Fibroblast of villous mesenchyme (primary cell): ENCODE measurements at places on chromosomes 1 and 21. TPM values are rescaled to one million over a fixed set of nuclear protein-coding genes. Genes with fewer than 3 reads are reported as not detected.

DNA sequence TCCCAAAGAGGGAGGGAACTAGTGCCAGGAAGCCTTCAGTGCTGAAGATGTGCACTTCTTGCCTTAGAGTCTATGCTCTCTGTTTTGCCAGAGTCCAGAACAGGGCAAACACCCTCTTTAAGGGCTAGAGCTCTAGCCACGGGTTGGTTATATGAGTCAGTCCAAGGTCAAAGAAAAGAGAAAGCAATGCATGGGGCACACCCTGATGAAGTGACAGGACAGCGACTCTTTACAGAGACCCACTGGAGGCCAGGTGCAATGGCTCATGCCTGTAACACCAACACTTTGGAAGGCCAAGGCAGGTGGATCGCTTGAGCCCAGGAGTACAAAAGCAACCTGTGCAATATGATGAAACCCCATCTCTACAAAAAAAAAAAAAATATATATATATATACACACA lies 86.1 kb downstream of the TGFBR3 start:
- no peak for DNase-seq

ERI3 gene
- 47.9 and 50.9 TPM in 2 replicates for total RNA-seq

DNA sequence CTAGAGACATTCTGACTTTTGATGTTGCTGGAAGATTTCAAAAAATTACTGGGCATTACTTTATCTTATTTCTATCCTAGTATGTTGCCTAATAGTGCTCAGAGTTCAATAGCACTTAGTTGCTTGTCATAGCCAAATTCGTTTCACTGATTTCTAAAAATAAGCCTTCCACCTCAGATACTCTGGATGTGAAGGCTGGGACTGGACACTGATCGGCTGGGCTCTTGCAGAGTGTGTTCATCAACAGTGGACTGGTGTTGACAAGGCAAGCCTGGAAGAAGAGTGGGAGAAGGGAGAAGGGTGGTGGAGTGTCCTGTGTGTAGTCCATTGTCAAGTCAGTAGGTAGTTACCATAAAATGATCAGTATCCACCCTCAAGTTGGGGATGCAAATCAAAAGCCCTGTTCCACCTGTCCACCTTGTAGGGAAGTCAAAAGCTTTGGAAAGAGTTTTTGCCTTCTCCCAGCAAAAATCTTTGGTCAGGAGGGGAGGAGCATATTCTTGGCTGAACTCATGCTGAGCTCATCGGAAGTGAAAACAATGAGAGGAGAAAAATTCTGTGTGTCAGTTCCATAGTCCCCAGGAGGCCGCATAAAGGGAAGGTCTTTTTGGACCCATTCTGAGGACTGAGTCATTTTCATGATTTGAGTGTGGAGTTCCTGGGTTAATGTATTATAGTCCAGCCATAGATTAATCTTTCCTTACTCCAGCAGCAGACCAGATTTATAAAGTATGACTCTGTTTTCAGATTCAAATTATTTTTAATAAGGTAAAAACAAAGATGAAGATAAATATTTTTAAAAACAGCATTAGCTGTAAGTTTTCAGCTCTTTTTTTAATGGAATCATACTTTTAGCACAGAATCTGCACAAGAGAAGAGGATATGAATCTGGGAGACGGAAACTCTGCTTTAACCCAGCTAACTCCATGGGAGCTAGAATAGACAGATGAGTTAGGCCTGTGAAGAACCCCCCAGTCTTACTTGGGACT lies 99.5 kb upstream of the BMP8A start:
- DNase-seq = peak; percentile 72

KIAA1614 gene
- total RNA-seq = 6.9 and 8.4 TPM in 2 replicates

GRCh38 chr1:2548068-2548589 lies 8.0 kb upstream of the TNFRSF14 start:
- peak; percentile 68 for DNase-seq

TRAF3IP3 gene
- not detected in 2 replicates for total RNA-seq

DYNLT5 gene
- 1.7 and 2.9 TPM in 2 replicates for total RNA-seq

GRCh38 chr1:220956501-220957232 lies 77.4 kb downstream of the HLX start:
- peak; percentile 75 for DNase-seq

DNA sequence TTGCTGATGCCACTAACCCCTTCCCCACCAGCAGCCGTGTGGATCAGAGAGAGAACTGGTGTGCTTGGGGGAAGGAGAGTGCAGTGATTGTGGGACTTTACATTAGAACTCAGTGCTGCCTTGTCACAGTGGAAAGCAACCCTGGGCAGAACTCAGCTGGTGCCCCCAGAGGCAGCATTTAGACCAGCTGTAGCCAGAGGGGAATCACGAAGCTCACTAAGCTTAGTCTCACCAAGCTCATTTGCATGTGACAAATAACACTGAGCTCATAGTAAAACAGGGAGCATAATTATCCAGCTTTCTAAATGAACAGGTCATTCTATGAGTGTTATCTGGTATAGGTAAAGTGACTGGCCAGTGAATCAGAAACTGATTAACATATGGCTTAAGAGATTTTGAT lies 9.8 kb upstream of the SMAP2 start:
- no peak for DNase-seq

DNA sequence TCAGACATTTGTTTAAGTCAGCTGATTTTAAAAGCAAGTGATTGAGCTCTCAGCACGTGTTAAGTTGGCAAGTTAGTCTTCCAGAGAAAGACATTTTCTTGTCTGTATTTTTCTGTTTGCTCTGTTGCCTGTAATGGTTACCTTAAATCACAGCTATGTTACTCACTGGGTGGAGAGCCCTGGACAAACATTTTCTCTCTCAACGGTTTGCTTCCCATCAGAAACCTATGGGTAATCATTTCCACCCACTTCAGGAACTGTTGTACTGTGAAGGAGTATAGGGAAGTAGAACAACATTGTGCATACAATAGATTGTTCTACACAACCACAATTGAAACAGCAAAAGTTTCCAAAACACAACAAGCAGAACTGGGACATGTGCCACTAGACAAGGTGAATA lies 113.9 kb upstream of the DPT start:
- DNase-seq = no peak

- DNase-seq = peak; percentile 36
These were observed 576.0 kb downstream of the PTBP2 start for GRCh38 chr1:97297611-97298010.

OR2T35 gene
- total RNA-seq = not detected in 2 replicates

- DNase-seq = no peak
These were observed 28.9 kb downstream of the INAVA start for GRCh38 chr1:200923601-200924000.

- DNase-seq = no peak
These were observed 14.8 kb downstream of the HSPG2 start for GRCh38 chr1:21922090-21923013.

GRCh38 chr1:154115180-154115579 lies 39.7 kb downstream of the NUP210L start:
- no peak for DNase-seq

DNA sequence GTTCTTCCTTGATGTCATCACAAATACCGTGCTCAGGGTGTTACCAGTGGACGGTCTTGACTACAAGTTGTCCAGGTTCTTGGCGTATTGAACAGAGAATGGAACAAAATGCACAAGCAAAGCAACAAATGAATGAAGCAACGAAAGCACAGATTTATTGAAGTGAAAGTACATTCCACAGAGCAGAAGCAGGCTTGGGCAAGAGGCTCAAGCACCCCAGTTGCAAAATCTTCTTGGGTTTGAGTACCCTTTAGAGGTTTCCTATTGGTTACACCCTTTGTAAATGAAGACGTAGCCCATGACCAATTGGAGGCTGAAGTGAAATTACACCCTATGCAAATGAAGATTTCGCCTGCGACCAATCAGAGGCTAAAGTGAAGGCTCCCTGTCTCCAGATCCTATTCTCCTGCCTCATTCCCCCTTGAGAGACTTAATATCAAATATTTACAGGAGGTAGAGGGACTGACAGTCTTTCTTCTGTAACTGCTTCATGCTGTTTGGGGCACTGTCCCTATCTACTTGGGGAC lies 38.3 kb downstream of the YY1AP1 start:
- DNase-seq = no peak

- DNase-seq = no peak
These were observed 40.2 kb downstream of the PRSS38 start for GRCh38 chr1:227855687-227856086.

- peak; percentile 14 for DNase-seq
These were observed 73.1 kb upstream of the TSHB start for GRCh38 chr1:114956570-114956969.

S100A8 gene
- total RNA-seq = not detected in 2 replicates

DNA sequence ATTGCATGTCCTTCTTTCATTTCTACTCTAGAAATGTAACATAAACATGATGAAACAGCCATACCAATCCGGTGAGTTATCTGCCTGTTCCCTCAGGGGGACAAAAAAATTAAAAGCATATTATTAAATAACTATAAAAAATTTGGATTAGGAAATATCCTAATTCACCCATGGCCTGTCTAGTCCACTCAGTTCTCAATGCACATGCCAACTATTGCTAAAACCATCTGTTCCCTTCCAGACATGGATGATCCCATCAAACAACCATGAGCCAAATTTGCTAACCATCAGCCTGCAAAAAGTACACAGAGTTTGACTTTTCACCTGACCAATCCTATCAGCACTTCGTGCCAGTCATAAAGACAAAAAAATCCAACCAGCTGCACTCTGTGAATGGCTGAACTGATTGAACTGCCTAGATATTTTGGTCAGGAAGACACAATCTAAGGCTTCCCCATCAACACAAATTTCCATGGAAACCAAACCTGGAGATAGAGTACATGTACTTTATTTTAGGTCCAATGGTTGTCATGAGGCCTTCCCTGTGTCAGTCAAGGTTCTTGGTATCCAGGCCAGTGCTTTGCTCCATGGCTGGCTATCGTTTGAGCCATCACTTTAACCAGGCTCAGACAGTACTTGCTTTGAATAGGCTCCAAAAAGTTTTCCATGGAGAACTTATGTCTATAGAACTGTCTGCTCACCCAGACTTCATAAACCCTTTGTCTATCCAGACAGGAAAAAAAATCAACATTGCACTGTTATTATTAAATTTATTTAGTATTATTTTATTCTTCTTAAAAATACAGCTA lies 570.8 kb downstream of the LTN1 start:
- DNase-seq = peak; percentile 69

PRAMEF2 gene
- not detected in 2 replicates for total RNA-seq

- DNase-seq = peak; percentile 41
These were observed 11.0 kb downstream of the PRDM15 start for GRCh38 chr21:41868062-41868710.

GRCh38 chr21:46600305-46600704 lies 4.6 kb downstream of the S100B start:
- DNase-seq = no peak

GRCh38 chr1:226608699-226609505 lies 60.3 kb downstream of the STUM start:
- DNase-seq = peak; percentile 78
